Panc1 (cell line): ENCODE measurements at places on chromosomes 6 and 20. TPM values are rescaled to one million over a fixed set of nuclear protein-coding genes. Genes with fewer than 3 reads are reported as not detected.

C6orf58 gene
- total RNA-seq = not detected

CRISP1 gene
- not detected for total RNA-seq

C20orf202 gene
- not detected for total RNA-seq

- no peak for DNase-seq
- no peak overlapping the region for H3K27ac ChIP-seq
- no peak overlapping the region for H3K4me3 ChIP-seq
Measured at GRCh38 chr6:116446399-116446798, 14.8 kb upstream of the CALHM6 start.

GRCh38 chr6:166903027-166903426, 53.3 kb downstream of the RNASET2 start:
- H3K4me1 ChIP-seq = no peaks in the 10 kb centered on the region
- no peak for DNase-seq
- H3K36me3 ChIP-seq = no peaks in the 10 kb centered on the region
- peaks cover 4% of the 10 kb centered on the region; the same call in 1 of the 2 replicates for H3K27me3 ChIP-seq
- H3K27ac ChIP-seq = no peak overlapping the region
- H3K4me3 ChIP-seq = no peak overlapping the region

- no peak overlapping the region for H3K4me3 ChIP-seq
- peaks cover 29% of the 10 kb centered on the region for H3K4me1 ChIP-seq
- H3K27ac ChIP-seq = no peak overlapping the region
- no peaks in the 10 kb centered on the region for H3K36me3 ChIP-seq
- no peaks in the 10 kb centered on the region for H3K27me3 ChIP-seq
Measured at GRCh38 chr20:63457737-63458136, 14.7 kb downstream of the KCNQ2 start.

- no peak for DNase-seq
- no peak overlapping the region for H3K27ac ChIP-seq
- H3K36me3 ChIP-seq = no peaks in the 10 kb centered on the region
- H3K4me3 ChIP-seq = no peak overlapping the region
Measured at GRCh38 chr6:8941577-8941976, 506.2 kb upstream of the SLC35B3 start.

DNA sequence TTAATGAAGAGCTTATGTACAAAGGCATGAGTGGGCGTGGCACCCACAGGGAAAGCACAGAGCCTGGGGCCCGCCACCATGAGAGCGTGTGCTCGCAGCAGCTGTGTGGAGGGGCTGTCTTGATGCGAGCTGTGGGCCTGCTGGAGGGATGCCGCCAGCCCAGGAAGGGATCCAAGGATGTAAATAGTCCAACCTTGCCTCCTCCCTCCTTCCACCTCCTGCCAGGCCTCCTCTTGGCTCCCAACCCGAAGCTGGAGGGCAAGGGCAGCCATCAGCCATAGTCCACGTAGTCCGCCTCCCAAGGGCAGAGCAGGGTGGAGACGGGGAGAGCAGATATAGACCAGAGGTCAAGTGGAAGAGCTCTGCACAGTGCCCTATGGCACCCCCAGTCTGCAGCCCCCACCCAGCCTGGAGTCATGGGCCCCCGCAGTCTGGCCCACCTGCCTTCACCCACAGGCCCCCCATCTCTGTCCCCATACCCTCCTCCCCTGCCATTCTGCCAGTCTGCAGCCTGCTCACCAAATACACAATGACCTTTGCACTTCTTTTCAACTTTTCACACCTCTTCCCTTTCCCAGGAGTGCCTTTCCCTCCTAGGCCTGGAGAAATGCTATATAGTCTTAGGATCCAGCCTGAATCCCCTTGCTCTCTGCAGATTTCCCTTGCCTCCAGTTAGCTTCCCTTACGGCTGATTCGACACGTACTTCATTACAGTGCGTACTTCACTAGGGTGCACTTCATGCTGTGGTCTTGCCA, 77.1 kb downstream of the SHLD1 start:
- H3K27me3 ChIP-seq = no peaks in the 10 kb centered on the region
- no peaks in the 10 kb centered on the region for H3K36me3 ChIP-seq
- no peaks in the 10 kb centered on the region for H3K4me1 ChIP-seq
- no peak overlapping the region for H3K27ac ChIP-seq
- no peak for DNase-seq
- no peak overlapping the region for H3K4me3 ChIP-seq

DNA sequence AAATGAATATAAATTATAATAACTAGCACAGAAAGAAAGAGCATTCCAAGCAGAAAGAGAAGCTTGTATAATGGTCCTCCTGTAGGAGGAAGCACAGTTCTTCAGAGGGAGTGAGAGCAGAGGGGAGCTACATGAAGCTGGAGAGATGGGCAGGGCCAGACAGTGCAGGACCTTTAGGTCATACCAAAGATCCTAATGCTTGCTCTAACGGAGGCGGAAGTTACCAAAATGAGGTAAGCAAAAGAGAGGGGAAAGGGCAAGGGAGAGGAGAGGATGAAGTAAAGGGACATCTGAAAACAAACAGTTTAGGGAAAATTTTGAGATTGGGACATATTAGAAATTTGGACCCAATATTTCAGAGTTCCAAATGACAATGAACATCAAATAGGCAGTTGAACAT, 50.2 kb downstream of the HBS1L start:
- H3K27me3 ChIP-seq = no peaks in the 10 kb centered on the region
- no peak overlapping the region for H3K4me3 ChIP-seq
- H3K36me3 ChIP-seq = peaks cover 11% of the 10 kb centered on the region; the same call in 1 of the 2 replicates
- no peak for DNase-seq

DNA sequence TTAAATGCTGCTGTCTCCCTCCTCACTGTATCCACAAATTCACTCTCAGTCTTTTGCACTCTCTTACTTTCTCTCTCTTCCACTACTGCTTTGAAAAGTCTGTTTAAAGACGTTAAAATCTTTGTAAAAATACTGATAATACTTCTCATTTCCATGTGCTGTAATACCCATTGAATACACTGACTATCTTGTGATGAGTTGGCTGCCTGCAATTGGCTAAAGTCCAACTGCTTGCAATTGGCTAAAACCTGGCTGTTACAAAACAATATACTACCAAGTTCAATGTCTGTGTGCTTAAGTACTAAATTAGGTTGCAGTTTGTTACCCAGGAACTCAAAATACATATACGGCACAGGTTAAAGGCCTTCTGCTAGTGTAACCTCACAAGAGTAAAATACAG, 264.8 kb downstream of the THBS2 start:
- H3K4me3 ChIP-seq = no peak overlapping the region
- DNase-seq = no peak
- H3K36me3 ChIP-seq = no peaks in the 10 kb centered on the region
